Osteoblast (primary cell): ENCODE measurements at places on chromosomes 12 and 14. TPM values are rescaled to one million over a fixed set of nuclear protein-coding genes. Genes with fewer than 3 reads are reported as not detected.

The PAN2 gene
- total RNA-seq, result 10.5 and 19.2 TPM in 2 replicates

The NYNRIN gene
- total RNA-seq, result 7.2 and 9.1 TPM in 2 replicates

The GPR135 gene
- total RNA-seq, result 5.1 and 5.3 TPM in 2 replicates

The TCL1B gene
- not detected in 2 replicates for total RNA-seq

The LALBA gene
- total RNA-seq, result not detected in 2 replicates

The DHH gene
- under 0.01 TPM in 1 of 2 replicates, not detected in the other for total RNA-seq

The TAMALIN gene
- 4.7 and 6.5 TPM in 2 replicates for total RNA-seq

The TMBIM4 gene
- total RNA-seq, result 78.1 and 94.1 TPM in 2 replicates

The LUM gene
- 1,762 and 1,965 TPM in 2 replicates for total RNA-seq

The SAMD15 gene
- total RNA-seq, result 4.0 and 6.2 TPM in 2 replicates

The TAS2R9 gene
- not detected in 2 replicates for total RNA-seq

The ACSM4 gene
- not detected in 2 replicates for total RNA-seq

The GPD1 gene
- under 0.01 TPM in 1 of 2 replicates, not detected in the other for total RNA-seq

The DPF3 gene
- total RNA-seq, result 0.59 and 1.8 TPM in 2 replicates

The NOXRED1 gene
- total RNA-seq, result 0.29 and 0.36 TPM in 2 replicates

The LRFN5 gene
- under 0.01 and 0.36 TPM in 2 replicates for total RNA-seq

The OR4E2 gene
- total RNA-seq, result not detected in 2 replicates

The TSPAN19 gene
- not detected in 2 replicates for total RNA-seq

The PHC1 gene
- total RNA-seq, result 22.4 and 27.1 TPM in 2 replicates

The BTG1 gene
- 23.6 and 25.0 TPM in 2 replicates for total RNA-seq

The ART4 gene
- total RNA-seq, result not detected in 2 replicates

The KERA gene
- not detected in 2 replicates for total RNA-seq

The ATXN3 gene
- 24.6 and 28.9 TPM in 2 replicates for total RNA-seq

The ZC2HC1C gene
- 1.1 and 1.2 TPM in 2 replicates for total RNA-seq

The RD3L gene
- not detected in 2 replicates for total RNA-seq

The CLECL1 gene
- total RNA-seq, result not detected in 2 replicates

The MIPOL1 gene
- 9.0 and 9.7 TPM in 2 replicates for total RNA-seq

The OVCH1 gene
- under 0.01 and 0.29 TPM in 2 replicates for total RNA-seq

The GLIPR1L2 gene
- total RNA-seq, result 0.29 and 0.36 TPM in 2 replicates

The PRR4 gene
- 2.7 and 2.9 TPM in 2 replicates for total RNA-seq

The EAPP gene
- total RNA-seq, result 51.9 and 53.6 TPM in 2 replicates

The CEBPE gene
- not detected in 2 replicates for total RNA-seq

The ENDOU gene
- not detected in 2 replicates for total RNA-seq

The SERPINA9 gene
- total RNA-seq, result under 0.01 and 0.29 TPM in 2 replicates

The ESR2 gene
- total RNA-seq, result not detected in 2 replicates

The FAM181A gene
- not detected in 2 replicates for total RNA-seq

The SERPINA3 gene
- total RNA-seq, result 2.7 and 5.1 TPM in 2 replicates

The B3GNT4 gene
- total RNA-seq, result not detected in 2 replicates

The PPP4R3A gene
- total RNA-seq, result 43.4 and 49.2 TPM in 2 replicates

The CLEC1A gene
- under 0.01 TPM in 1 of 2 replicates, not detected in the other for total RNA-seq

The DDX47 gene
- 60.8 and 63.6 TPM in 2 replicates for total RNA-seq

The FITM1 gene
- total RNA-seq, result 0.29 and 0.72 TPM in 2 replicates

The P2RX2 gene
- not detected in 2 replicates for total RNA-seq

The RBP5 gene
- not detected in 2 replicates for total RNA-seq

The ABCD4 gene
- total RNA-seq, result 35.7 and 38.7 TPM in 2 replicates

The CCDC196 gene
- total RNA-seq, result not detected in 2 replicates

The KRT76 gene
- total RNA-seq, result not detected in 2 replicates

The TMPRSS12 gene
- total RNA-seq, result not detected in 2 replicates

The LRP1 gene
- total RNA-seq, result 744 and 789 TPM in 2 replicates

The KRT78 gene
- total RNA-seq, result not detected in 2 replicates

The CCDC85C gene
- total RNA-seq, result 3.2 and 3.6 TPM in 2 replicates

The VDR gene
- 30.4 and 32.2 TPM in 2 replicates for total RNA-seq

The FOXN4 gene
- total RNA-seq, result not detected in 2 replicates
